Left forelimb (tissue), 1 donor: ENCODE measurements at places on chromosomes 2 and 18.

- DNase-seq = no peak
These were observed 377.9 kb downstream of the TMEM182 start for GRCh38 chr2:103139628-103140268.

DNA sequence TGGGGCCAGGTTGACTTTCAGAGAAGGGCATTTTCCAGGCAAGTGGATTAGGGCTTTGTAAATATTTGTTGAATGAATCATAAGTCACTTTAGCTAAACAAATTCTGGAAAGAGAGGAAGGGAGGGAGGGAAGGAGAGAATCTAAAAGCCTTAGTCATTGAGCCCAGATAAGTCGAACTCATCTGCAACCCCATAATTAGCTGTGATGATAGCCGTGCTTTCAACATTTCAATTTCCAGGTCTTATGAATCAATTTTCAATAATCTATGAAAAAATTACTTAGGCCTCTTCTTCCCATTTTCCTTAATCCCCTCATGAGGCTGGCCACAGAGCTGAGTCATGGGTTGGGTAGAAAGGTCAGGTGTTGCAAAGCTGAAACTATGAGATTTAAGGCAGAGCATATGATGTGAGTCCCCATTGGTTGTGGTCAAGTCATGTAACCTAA, 111.9 kb upstream of the MAPRE2 start:
- DNase-seq = no peak

DNA sequence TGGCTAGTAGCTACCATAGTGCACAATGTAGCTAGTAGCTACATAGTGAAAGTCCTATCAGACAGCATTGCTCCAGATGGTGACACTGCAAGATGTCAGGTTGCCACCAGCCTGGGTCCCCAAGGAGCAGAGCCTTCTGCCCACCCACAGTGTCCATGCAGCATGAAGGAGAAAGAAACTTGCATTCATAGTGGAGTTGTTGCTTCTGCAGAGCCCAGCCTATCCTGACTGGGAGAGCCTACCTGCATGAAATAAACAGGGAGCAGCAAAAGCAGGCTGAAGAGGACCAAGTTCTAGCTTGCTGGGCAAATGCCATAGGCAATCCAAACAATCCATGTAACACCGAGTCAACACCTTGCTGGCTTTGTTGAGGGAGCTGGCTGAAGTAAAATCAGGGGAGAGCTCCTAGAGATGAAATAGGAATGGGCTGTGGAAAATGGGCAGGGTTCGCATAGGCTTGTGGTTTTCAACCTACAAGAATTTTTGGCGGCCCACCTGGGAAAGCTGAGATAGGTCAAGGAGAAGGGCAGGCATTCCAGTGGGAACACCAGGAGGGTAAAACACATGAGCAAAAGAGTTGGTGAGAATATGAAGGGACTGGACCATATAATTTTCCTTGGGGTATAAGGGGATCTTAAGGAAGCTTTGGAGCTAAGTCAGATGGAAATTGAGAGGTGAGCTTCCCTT, 195.8 kb downstream of the CYP26B1 start:
- no peak for DNase-seq

DNA sequence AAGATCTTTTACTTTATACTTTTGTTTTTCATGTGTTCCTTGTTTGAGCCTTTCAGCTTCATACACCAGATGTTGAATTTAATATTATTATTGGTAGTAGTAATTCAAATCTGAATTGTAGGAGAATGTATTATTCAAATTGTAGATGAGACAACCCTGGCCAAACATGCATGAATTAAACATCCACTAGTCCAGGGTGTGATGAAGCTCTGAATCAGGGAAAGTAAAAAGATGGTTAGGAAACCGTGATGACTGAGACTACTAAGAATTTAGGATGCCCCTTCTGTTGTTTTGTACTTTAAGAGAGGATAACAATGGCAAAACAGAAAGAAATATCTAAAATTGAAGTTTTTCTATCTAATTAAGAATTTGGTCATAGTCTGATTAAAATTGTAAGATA, 227.8 kb upstream of the CDH2 start:
- DNase-seq = no peak

- DNase-seq = no peak
These were observed 157.5 kb downstream of the ZEB2 start for GRCh38 chr2:144362401-144362800.

- peak; percentile 76 for DNase-seq
These were observed 683 bp downstream of the STK39 start for GRCh38 chr2:168246483-168247340.

- no peak for DNase-seq
These were observed 16.0 kb downstream of the CD28 start for GRCh38 chr2:203722411-203722810.

DNA sequence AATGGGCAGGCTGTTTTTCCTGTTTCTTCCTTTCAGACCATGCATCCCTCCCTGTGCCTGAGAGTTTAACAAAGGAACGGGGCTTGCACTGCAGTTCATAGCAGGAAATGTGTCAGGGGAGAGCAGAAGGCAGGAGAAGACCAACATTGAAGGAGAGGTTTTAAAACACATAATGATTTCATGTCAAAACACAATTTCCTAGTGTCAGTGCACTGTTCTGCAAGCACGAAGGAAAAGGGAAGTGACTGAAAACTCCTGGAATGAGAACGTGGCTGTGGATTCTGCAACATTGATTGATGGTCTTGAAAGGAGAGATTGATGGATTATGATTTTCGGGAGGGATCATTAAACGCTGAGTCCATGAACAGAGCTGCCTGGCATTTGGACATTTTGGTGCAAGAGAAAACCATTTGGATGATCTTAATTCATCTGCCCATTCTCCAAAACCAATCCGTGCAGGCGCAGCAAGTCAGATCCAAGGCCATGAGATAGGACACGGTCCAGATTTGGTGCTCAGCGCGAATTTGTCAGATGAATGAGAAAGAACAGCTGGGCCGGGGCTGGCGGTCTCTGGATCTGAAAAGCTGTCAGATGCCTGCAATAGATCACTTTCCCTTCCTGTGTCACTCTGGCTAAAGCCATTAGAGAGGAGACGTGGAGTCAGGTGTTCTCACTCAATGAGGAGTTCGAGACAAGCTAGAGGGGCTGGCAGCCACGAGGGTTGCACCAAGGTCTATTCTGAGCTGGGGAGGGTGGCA, 38.4 kb downstream of the C1QL2 start:
- DNase-seq = no peak

- DNase-seq = no peak
These were observed 3.2 kb downstream of the GATA6 start for GRCh38 chr18:22172594-22173049.

- no peak for DNase-seq
These were observed 494.8 kb upstream of the KLHL29 start for GRCh38 chr2:22890132-22890531.

GRCh38 chr2:17894556-17894955, 16.1 kb downstream of the KCNS3 start:
- no peak for DNase-seq

DNA sequence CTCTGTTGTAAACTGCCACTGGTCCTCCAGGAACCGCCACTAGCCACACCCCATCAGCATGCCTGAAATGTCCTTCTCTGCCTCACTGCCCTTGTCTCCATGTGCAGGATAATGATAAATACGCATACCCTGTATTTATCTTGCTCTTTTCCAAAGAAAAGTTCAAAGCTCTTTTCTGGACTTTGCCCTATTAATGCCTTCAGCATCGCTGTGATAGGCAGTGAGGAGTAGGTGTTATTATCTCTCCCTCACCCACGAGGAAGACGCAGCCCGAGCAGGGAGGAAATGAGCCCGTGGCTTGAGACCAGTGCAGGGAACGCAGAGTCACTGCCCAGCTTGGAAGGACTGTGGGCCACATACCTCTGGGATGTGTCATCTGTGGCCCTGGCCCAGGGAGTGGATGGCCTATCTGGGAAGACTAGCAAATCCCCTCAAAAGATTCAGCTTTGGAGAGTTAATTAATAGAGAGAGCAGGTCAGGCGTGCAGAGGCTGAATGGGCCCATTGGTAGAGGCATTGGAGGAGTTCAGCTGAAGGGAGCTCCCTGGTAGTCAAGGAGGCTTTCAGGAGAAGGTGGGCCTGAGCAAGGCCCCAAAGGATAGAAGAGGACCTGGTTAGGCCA, 39.5 kb upstream of the MCFD2 start:
- no peak for DNase-seq

- DNase-seq = no peak
These were observed 630 bp downstream of the PPM1G start for GRCh38 chr2:27408601-27409320.

DNA sequence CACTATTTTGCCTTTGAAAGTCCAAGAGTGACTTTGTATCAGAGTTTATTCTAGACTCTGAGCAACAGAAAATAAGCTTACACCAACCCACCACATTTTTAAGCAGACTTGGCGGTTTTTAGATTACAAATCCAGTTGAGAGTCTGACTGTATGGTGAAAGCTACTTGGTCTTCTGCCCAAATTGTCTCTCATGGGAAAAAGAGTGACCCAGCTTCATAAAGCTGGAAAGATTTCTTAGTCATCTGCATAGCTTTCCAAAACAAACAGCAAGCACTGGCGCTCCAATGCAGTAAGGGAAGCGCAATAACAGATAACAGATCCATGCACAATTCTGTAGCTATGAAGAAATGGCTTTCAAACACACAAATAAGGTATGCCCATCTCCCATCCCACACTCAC, 7.1 kb downstream of the DSG1 start:
- no peak for DNase-seq

DNA sequence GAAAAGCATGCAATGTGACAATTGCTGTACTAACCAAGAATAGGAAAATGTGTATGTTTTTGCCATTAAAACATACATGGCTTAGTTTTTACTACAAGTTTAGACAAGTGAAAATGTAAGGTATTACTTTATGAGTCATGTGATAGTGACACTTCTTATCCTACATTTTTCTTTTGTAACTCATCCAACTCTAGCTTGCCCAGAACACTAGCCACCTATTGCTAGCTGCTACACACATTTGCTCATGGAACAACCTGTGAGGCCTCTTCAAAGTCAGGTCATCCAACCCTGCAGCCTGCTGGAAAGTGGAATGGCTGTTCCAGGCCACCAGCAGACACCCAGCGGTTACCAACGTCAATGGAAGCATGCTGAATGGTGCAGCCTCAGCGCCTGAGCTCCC, 1043.9 kb downstream of the TMEM182 start:
- DNase-seq = no peak

- DNase-seq = no peak
These were observed 52.3 kb downstream of the GAD1 start for GRCh38 chr2:170869036-170869435.

DNA sequence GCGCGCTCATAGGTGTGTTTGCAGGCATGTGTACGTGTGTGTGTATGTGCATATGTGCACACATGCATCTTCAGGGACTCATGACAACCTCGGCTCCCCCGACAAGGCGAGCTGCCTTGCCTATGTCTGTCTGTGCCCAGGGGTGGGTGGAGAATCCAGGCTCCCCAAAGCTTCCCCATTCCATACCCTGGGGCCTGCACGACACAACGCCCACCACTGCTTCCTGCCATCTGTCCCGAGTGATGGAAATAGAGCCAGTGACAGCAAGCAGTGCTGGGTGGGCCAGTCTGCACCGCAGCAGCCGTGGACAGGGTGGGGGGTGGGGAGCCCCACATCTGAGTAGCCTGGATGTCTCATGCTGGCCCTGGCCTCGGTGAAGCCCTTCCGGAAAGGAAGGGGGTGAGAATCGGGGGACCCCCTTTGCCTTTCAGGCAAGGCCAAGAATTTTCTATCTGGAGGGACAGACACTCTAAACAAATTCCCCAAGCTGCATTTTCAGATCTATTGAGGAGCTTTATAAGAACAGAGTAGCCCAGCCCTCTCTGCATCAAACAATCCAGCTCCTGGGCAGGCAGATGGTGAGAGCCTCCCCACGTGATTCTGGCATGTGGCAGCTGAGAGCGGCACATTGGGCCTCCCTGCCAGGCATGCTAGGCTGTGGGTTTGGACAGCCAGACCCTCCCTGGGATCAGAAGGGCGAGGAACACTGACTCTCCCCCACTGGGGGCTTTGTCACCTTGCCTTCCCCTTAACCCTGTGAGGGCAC, 4.9 kb downstream of the KCNIP3 start:
- no peak for DNase-seq

DNA sequence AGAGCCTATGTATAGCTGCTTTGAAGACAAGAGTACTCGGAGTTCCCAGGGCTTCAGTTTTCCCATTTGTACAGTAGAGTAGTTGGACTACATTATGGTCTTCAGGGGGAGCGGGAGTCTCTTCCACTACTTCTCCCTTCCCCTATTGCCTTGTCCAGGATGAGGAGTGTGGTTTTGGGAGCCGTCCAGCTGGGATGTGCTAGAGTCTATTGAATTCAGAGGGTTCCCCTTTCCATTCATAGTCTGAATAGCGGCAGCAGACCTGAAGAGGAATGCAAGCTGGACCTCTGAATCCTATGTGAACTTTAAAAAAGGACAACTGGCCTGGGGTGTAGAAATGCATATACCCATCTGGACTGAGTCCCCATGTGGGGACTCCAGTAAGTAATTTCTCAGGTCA, 43.5 kb upstream of the EPG5 start:
- DNase-seq = no peak

- no peak for DNase-seq
These were observed 104.3 kb downstream of the PLB1 start for GRCh38 chr2:28600181-28600580.

DNA sequence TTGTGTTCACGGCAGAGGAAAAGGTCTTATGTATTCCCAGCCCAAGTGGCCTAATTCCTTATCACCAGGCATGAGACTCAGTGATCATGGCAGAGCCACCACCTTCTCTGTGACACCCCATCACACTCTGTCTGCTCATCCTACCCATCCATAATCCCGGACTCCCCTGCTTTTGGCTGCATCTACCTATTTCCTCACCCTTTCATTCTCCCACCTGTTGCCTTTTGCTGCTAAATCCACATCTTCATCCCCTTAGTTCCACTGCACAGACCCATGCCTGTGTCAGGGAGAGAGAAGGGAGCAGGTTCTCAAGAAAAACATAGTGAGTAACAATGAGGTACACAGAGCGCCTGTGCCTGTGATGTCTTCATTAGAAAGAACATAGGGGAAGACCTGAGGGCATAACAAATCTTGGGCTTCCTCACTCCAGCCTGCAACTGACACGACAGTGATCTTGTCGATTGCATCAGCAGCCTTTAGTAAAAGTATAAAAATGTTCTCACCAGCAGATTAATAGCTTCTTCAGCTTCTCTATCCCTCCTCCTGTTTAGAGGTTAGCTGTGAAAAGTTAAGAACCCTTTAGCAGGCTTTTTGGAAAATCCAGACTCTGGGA, 246.5 kb upstream of the SPRED2 start:
- DNase-seq = no peak

DNA sequence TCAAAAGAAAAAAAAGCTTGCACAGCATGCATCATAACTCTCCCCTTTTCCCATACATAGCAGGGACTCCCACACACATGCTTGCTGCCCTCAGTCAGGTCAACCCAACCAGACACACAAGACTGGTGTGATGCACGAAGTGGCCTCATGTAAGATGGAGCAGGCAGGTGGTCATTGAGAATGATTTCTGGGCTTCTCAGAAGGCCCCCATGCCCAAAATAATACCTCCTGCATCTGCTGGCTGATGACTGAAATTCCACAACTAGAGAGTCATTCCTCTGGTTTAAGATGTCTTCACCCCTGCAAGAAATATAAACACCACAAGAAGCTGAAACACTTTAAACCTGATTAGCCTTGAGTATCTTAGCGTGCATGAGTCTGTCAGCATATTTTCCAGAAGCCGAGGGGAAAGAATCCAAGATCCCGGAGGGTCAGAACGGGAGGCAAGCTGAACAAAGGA, 131.1 kb downstream of the AFF3 start:
- no peak for DNase-seq
